ENCODE measurements at places on chromosomes 11 and 22. TPM values are rescaled to one million over a fixed set of nuclear protein-coding genes. Genes with fewer than 3 reads are reported as not detected.

IFTAP gene
- 25.3 TPM for total RNA-seq

GUCY1A2 gene
- 5.3 TPM for total RNA-seq

LARGE2 gene
- 10.9 TPM for total RNA-seq

APOA5 gene
- not detected for total RNA-seq

OR5F1 gene
- not detected for total RNA-seq

CASP12 gene
- total RNA-seq: not detected

MMP7 gene
- total RNA-seq: 0.34 TPM

LAYN gene
- total RNA-seq: 9.6 TPM

ISX gene
- total RNA-seq: not detected

CDHR5 gene
- total RNA-seq: not detected

APOBEC3B gene
- total RNA-seq: 9.0 TPM

IMMP1L gene
- total RNA-seq: 97.3 TPM

MUC2 gene
- not detected for total RNA-seq

OR52A1 gene
- total RNA-seq: not detected

SYCE3 gene
- total RNA-seq: not detected

DDX17 gene
- 350 TPM for total RNA-seq

OR51I1 gene
- total RNA-seq: not detected
